Right renal pelvis (tissue), 4 donors: ENCODE measurements at places on chromosomes 12 and 14.

DNA sequence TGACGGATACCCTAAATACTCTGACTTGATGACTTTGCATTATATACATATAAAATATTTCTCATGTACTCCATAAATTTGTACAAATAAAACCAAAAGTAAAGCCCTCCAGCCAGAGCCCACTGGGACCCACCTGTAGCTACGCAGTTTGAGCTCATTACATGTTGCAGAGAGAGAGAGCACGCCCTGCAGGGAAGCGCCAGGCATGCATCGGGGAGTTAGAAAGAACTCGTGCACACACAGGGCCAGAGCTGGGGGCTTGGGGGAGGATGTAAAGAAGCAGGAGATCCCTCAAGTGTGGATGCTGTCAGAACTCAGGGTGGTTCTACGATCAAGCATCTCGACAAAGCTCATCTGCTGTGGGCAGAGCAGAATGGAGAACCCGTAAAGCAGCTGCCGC lies 178.5 kb upstream of the RTL1 start:
- DNase-seq = no peak

GRCh38 chr12:100741084-100741711 lies 53.4 kb upstream of the ANO4 start:
- DNase-seq = no peak

GRCh38 chr12:3447318-3447717 lies 43.7 kb upstream of the PRMT8 start:
- DNase-seq = no peak

- DNase-seq = no peak
These were observed 33.9 kb downstream of the RDH12 start for GRCh38 chr14:67735336-67736147.

- no peak for DNase-seq
These were observed 309.4 kb downstream of the KCNC2 start for GRCh38 chr12:74900232-74900631.

GRCh38 chr12:24075650-24076049 lies 126.2 kb upstream of the SOX5 start:
- DNase-seq = no peak

DNA sequence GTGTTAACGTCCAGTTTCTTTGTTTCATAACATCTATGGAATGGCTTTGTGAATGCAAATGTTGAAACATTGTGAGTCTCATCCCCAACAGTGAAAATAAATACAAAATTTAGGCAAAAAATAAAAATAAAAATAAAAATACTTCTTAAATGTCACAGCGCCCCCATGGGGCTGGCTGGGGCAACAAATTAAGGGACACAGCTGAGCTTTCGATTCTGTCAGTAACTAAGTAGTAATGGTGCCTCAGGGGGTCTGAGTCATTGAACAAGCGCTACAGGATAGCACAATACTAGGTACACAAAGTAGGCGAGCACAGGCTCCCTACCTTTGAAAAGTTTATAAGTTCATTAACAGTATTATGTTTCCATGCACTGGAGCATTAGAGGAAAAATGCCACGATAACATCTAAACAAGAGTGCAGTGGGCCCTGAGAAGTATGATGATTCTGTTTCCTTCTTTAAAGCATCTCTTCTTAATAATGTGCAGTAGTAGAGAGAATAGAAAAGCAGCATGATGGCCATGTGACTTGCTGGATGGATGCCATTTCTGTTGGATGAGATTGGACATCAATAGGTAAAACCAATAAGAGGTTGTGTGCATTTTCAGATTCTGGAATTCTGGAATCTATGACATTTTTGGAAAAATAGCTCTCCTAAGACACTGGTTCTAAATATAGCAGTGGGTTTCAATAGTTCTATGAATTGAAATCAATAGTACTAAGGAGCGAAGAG lies 667.2 kb downstream of the DIO2 start:
- no peak for DNase-seq
